ENCODE measurements at places on chromosomes 3 and 15.

- no peak for DNase-seq
These were observed 47.2 kb upstream of the TEX55 start for GRCh38 chr3:119098619-119099222.

GRCh38 chr3:107753494-107753893 is 230.7 kb downstream of the BBX start:
- DNase-seq, result peak; percentile 46

- DNase-seq, result peak; percentile 55
These were observed 91.8 kb upstream of the ETV5 start for GRCh38 chr3:186200726-186201125.

DNA sequence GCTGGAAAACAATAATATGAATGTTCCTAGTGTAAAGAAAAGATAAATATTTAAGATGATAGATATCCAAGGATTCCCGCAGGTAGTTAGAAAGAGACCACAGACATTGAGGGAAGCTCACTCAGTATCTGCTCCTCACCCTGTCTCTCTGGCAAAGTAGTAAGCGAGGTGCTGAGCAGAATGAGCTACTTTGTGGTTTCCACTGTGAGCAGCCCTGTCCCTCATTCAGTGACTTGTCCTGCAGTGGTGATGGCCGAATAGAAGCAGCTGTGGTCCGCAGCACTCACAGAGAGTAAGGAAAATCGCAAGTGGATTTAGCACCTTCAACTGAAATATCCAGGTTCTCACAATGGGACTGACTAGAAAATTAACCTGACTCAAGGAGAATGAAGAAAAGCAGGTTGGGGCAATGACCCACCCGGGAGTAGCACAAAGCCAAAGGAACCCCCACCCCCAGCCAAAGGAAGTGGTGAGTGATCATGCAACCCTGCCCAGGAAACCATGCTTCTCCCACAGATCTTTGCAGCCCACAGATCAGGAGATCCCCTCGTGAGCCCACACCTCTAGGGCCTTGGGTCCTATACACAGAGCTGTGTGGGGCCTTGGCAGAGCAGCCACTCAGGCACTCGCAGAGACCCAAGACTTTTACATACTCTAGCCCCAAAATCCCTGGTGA is 21.8 kb upstream of the SLC25A38 start:
- DNase-seq, result no peak

DNA sequence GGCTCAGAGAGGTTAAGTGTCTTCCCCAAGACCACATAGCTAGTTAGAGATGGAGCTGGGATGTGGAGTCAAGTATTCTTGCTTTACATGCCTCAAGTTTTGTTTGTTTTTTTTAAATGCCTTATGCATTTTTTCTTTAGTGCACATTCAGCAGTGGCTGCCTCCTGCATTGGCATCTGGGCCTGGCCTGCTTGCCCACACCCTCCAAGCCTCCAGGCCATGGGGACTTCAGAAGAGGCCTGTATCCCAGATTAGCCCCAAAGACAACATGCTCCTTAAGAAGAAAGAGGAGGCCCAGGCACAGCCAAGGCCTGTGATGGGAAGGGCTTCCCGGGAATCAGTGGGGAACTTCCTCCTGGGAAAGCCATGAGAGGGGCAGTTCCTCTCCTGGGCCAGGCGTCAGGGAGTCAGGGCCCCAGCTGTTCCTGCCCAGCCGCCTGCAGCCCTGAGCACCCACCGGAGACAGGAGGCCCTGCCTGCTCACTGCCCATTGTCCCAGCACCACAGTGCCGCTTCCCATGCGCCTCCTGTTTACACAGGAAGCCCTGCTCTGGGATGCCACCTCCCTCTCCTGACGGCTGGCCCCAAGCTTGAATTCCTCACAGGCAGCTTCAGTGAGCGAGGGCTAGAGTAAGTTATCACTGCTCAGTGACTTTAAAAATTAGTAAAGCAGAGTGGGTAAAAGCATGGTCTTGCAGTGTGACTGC is 16.0 kb downstream of the FOXL2NB start:
- DNase-seq, result no peak

GRCh38 chr15:35777061-35777460 is 231.1 kb upstream of the DPH6 start:
- no peak for DNase-seq

DNA sequence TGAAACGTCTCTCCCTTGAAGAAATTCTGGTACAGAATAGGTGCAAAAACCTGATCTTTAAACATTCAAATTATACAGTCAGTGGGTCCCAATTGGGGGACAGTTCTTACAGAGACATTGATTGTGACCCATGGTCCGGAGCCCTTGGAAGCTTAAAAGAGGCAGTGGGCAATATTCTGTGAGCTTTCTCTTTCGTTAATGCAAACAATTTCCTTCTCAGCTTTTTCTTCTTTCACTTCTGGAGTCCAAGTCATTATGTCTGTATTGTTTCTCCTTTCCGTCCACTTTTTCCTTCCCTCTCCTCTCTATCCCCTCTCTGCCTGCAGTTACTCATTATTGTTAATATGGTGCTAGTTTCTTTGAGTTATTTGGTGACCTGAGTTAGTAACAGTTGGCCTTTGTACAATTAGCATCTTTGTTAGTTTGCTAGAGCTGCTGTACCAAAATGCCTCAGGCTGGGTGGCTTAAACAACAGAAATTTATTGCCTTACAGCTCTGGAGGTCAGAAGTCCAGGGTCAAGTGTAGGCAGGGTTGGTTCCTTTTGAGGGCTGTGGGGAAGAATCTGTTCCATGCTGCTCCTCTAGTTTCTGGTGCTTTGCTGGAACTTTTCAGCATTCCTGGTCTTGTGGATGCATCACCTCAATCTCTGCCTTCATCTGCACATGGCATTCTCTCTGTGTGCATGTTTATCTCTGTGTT is 102.6 kb downstream of the GMPS start:
- DNase-seq, result no peak

- no peak for DNase-seq
These were observed 64.5 kb downstream of the FEM1B start for GRCh38 chr15:68341760-68342725.

GRCh38 chr3:13106308-13107001 is 33.2 kb upstream of the IQSEC1 start:
- no peak for DNase-seq

DNA sequence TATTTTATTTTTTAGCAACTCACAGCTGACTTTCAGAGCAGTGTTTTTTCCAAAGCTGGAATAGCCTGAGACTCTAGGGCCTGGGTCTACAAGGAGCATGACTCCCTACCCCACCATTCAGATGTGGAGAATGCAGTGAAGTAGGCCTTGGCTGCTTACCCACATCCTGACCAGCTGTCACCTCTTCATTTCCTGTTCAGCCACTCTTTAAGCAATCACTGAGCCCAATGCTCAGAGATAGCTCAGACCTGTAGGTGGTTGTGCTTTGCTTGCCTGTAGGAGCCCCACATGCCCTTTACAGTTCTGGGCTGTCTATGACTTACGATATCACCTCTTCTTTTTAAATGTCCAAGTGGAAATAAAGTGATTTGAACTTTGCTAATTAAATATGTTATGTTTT is 148.1 kb downstream of the NEK11 start:
- no peak for DNase-seq

- DNase-seq, result no peak
These were observed 121.5 kb downstream of the PTPRG start for GRCh38 chr3:61682671-61683548.

DNA sequence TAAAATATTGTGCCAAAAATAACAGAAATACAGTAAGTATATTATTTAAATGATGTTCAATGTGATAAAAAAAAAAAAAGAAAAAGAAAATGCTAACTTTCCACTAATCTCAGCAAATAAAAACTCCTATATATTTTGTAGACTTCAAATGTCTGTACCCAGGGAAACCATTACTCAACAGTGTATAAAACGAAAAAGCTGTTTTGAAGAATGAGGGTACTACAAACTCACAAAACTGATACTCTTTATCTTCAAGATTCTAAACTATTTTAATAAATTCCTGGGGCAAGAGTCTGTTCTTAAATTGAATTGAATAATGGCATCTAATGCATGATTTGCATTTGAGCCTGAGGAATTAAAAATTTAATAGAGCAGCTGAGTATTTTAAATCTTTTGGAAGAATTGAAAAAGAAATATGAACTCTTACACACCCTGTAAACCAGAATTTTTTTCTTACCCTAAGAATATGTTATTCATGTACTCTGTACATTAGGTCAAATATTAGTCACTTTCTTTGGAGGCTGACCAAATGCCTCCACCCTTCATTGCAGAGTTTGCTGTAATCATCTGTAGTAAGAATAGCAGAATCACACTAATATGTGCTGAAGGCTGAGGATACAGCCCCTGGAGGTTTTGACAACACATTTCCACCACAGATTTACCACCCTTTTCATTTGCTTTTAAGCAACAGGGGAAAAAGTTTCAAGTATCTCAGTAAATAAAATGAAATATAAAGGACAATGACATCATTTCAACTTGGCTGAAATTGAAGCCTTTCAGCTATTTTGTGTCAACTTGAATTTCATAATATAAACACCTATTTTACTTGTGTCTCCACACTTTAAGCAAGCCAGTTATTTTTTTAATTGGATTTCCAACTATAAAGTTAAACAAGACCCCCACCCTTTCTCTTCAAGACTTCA is 79.7 kb downstream of the FBN1 start:
- no peak for DNase-seq

DNA sequence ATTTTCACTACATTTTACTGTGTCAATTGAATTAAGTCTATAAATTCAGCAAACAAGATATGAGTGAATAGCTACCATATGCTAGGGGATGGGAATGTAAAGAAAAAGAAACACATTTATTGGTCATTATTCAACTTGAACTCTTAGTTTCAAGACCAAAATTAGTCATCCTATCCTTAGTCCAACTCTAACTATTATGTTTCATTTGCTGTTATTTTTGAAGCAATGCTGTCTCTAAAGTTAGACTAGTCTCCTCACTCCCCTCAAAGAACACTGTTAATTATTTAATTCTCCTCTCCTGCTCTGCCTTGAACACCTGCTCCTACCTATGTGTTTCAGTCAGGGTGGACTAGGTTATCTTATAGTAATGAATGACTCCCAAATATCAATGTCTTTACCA is 920.9 kb downstream of the TUSC7 start:
- no peak for DNase-seq

- no peak for DNase-seq
These were observed 26.4 kb downstream of the LNP1 start for GRCh38 chr3:100427699-100428098.

GRCh38 chr15:98412852-98413251 is 235.5 kb upstream of the IGF1R start:
- no peak for DNase-seq

DNA sequence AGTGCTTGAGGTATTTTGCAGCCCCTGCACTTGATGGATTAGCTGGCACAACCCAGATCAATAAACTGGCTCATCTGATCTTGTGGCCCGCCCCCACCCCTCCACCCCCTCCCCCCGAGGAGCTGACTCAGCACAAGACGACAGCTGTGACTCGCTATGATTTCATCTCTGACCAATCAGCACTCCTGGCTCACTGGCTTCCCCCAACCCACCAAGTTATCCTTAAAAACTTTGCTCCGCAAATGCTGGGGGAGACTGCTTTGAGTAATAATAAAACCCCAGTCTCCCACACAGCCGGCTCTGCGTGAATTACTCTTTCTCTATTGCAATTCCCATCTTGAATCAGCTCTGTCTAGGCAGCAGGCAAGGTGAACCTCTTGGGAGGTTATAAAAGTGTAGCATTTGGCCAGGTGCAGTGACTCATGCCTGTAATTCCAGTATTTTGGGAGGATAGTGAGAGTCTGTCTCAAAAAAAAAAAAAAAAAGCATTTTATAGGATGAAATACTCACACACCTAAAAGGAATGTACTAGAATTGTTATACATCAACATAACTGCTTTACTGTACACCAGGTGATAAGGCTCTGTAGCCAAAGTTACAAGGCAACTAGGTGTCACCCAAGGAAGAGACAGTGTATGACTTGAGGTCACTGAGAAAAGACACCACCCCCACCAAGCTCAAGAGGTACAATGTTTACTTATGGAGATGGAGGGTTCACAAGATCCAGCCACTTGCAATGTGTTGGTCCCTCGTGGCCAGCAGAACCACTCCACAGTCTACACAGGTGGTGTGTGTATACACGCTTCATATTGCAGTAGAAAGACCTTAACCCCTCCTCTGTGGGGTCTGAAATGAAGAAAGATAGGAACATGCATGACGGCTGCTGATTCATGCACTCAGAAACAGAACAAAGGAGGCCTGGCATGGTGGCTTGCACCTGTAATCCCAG is 8.6 kb downstream of the ZNF445 start:
- no peak for DNase-seq

GRCh38 chr3:159763011-159763601 is 225.5 kb upstream of the IL12A start:
- peak; percentile 70 for DNase-seq

GRCh38 chr3:13111173-13111872 is 38.1 kb upstream of the IQSEC1 start:
- peak; percentile 28 for DNase-seq

DNA sequence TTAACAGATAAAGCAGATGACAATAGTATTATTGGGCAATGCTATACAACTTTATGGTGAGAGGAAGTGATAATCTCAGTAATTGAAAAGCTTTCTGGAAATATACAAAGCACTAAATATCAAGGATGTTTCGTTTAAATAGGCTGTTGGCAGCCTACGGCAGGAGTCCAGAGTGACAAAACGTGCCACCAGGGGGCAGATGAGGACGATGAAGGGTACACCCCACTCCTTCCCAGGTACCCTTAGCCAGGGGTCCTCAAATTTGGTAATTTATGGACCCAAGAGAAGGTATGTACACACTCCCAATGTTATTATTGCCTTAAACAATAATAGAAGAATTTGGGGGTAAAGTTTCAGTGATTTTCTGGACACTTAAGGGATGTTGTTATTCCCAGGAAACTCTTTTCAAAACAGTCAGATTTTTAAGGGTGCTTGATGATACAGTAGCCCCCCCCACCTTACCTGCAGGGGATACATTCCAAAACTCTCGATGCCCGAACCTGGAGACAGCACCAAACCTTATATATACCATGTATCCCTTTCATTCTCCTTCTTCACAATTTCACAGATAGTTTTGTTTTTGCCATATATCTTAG is 1.4 kb upstream of the MAGEL2 start:
- peak; percentile 59 for DNase-seq

DNA sequence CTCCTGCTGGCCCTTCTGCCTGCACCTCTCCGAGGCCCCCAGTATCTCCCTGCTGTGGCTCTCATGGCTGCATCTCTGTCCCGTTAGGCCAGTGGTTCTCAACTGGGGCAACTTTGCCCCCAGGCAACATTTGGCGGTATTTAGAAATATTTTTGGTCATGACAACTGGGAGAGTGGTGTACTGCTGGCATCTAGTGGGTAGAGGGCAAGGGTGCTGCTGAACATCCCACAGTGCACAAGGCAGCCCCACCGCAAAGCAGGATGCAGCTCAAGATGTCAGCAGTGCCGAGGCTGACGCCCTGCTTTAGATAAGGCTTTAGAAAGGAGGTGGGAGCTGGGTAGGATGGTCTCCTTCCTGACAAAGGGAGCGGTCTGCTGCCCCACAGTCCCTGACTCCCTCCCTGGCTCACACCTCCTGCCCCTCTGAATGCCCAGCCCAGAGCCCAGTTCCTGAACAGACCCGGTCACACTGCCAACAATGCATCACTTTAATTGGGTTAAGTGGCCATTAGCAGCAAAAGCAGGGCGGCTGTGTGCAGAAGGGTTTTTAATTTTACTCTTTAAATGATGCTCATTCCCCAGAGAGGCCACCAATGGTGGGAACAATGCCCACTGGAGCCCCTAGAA is 68.8 kb upstream of the TMEM115 start:
- no peak for DNase-seq
